ENCODE measurements at places on chromosomes 3 and 15.
A peak's percentile ranks its signal among the peaks of the same experiment; 100 is the strongest.

DNA sequence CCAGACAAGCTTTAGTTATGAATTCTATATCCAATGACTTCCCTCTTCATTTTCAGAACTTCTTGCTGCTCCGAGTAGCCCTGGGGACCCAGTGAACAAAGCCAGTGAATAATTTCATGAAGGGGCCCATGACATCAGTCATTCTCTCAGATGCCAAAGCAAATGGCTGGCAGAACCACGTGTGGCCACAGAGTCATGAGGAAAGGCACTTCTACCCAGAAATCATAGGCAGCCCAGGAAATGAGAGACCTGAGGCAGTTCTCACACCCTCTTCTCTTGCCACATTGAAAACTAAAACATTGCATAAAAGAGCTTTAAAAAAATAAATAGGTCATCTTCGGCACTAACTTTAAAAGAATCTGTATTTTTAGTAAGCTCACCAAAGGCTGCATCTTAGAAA lies 4.3 kb upstream of the UACA start:
- no peak for DNase-seq

DNA sequence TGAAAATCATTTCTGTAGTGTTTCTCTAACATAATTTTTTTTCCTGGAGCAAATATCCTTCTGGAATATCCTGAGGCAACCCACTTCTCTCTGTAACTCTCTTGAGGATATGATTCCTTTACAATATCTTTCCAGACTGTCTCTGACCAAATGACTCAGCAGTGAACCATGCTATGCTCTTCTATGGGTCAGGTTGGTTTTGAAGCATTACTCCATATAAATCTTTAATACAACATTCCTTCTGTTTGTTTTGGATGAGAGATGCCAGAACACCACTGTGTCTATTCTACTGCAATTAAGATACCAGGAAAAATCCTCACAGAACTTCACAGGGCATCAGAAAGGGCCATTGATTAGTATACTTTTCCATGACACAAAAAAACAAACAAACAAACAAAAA lies 626.4 kb upstream of the ZNF385D start:
- peak; percentile 52 for DNase-seq

- no peak for DNase-seq
These were observed 28.2 kb upstream of the OR4F6 start for GRCh38 chr15:101775136-101775535.

- no peak for DNase-seq
These were observed 54.1 kb downstream of the LEO1 start for GRCh38 chr15:51917493-51917892.

DNA sequence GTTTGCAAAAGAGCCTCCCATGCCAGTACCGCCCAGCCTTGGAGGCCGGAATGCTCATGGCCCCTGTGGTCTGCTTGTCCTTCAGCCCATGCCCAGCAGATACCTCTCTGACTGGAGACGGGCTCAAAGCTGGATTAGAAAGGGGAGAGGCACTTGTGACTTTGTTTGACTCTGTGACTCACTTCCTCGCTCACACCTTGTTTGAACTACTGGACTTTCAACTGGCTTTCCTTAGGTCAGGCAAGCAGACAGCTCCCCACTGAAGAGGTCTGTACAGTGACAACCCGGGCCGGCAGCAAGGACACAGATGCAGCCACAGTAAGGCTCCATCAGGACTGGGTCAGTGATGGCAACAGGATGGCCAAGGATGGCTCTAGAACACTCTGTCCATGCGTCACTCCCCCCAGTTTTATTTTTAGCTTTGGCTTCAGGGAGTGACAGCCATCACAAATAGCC lies 98.6 kb upstream of the ABHD17C start:
- DNase-seq: no peak

DNA sequence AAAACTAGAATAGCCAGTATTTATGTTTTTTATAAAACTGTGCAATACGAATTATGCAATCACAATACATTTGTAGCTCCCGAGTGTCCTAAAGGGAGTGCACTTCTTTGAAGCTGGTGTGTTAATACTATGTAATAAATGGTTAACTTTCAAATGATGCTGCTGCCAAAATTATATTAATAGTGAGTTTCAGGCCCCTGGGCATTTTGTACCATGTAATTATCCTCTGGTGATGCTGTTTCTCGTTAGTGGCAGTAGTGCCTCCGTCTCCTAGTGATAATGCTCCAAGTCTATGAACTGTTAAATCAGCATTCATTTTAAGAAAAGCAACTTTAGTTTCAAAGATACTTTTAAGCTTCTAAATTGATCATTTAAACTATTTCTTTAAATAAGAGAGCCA lies 132.7 kb upstream of the BHLHE40 start:
- DNase-seq: no peak
